ENCODE measurements at places on chromosomes 2 and 18.

GRCh38 chr2:174764280-174765255 is at the start of gene CHRNA1:
Gene CHRNA1 (minus strand): TSS chr2:174764472. CDS start chr2:174764394, 78 bp downstream.
- no peak for DNase-seq

DNA sequence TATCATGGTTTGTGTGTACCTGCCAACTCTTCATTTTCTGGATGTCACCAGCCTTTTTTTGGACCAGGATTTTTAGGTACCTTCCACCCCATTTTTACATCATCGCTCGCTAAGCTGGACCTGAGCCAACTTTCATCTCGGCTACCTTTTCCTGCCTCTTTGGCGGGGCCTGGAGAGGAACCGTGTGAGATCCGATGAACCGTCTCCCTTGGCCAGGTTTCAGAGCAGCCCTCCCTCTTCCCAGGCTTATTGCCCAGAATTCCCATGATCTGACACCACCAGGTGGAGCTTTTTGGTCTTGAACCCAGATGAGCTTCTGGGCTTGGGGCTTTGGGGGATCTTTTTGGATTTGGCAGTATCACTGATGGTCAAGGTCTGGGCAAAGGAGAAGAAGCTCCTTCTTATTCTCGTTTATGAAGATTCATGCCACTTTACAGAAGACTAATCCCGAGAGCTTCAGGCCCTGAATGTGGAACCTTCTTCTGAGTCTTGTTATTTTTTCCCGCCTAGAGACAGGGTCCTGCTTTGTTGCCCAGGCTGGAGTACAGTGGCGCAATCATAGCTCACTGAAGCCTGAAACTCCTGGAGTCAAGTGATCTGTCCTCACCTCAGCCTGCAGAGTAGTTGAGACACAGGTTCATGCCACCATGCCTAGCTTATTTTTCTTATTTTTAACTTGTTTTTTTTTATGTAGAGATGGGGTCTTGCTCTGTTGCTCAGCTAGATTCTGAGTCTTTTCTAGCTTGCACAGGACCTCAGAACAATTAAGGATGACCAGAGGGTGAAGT is 50.4 kb downstream of the GATA6 start:
- DNase-seq = no peak

DNA sequence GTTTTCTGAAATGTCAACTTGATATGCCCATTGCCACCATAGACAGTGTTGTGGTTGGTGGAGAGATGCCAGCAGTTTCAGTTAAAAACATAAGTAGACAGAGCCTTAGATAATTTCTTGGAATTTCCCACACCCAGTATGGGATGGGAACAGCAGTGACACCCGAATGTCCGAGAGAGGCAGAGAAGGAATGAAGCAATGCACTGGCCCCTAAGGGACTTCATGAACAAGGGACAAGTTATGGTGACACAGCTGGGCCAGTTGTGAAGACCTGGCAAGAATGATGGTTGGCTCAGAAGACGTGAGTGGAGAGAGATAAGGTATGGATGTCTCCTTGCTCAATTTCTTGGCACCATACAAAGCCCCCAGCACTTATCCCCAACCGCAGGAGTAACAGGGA is 165.2 kb upstream of the APCDD1 start:
- DNase-seq = no peak

DNA sequence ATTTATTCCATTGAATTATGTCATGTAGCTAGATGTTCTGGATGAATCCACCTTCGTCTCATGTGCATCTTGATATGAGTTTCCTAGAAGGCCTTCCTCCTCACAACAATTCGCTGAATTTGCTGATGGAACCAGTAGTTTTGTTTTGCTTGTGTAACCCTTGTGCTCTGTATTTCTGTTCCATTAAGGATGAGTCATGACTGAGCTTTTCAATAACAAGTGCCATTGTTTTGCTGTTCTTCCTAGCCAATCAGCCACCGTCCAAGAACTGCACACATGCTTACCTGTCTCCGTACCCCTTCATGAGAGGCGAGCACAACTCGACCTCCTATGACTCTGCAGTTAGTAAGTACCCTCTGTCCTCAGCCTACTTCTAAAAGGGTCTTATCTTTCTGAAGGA is 2.3 kb downstream of the TMEM182 start:
- DNase-seq = no peak

DNA sequence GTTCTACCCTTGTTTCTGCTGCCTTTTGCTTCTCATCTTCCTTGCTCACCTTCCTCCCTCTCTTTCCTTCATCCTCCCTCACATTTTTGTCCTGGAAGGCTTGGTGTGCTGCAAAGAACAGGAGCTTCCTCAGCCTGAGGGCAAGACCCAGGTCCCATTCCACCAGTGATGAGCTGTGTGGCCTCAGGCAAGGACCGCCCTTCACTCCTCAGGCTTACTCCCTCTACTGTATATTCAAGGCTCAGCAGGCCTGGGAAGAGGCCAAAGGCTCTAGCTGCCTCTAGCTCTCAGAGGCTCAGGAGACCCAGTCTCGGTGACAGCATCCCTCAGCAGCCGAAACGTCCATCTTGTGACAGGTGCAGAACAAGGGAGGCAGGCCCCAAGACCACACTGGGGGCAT is 97.5 kb downstream of the MRO start:
- DNase-seq = no peak

DNA sequence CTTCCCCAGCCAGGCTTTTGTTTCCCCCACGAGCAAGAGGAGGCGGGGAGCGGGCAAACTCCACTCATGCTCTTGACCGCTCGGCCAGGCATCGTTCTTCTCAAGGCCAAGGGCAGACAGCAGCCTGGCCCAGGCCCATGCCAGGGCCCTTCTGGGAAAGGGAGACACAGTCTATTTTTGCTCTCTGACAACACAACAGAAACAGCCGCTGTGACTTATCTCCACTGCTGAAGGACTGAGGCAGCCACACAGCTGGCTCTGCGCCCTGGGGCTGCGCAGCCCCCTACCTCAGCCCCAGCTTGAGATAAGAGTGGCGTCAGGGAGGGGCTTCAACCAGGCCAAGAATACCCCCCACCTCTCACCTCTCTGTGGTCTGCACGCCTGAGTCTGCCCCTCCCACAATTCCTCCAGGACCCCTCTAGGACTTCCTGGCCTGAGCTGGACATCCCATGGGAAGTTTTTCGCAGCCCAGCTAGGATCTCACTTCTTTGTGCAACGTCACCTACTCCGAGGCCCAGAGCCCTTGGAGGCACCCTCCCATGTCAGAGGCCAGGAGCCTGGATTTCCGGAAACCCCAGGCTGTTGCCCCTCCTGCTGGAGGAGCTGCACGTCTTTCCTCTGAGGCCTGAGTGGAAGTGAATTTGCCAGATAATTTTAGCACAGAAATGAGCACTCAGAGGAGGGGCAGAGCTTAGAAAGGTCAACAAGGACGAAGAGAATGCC is 118.9 kb upstream of the OTOS start:
- DNase-seq = no peak

DNA sequence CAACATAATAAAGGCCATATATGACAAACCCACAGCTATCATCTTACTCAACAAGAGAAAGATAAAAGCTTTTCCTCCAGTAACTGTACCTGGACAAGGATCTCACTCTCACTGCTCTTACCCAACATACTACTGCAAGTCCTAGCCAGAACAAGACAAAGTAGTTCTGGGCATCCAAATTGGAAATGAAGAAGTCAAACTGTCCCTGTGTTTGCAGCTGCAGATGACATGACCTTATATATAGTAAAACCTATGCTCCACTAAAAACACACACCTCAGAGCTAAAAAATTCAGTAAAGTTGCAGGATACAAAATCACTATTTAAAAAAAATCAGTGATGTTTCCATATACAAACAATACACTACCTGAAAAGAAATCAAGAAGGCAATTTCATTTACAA is 32.2 kb downstream of the USP34 start:
- DNase-seq = no peak

DNA sequence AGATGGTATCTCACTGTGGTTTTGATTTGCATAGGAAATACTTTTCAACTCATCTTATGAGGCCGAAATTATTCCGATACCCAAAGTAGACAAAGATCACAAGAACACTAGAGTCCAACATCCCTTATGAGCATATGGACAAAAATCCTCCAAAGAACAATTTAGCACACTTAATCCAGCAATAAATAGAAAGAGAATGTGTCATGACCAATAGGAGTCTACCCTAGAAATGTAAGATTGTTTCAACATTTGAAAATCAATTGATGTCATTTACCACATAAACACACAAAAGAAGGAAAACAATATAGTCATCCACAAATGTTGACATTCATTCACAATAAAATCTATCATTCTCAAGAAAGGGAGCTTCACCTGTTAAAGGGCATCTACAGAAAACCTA is 307.8 kb upstream of the SMIM21 start:
- DNase-seq = no peak

- no peak for DNase-seq
These were observed 11.6 kb downstream of the CFLAR start for GRCh38 chr2:201127570-201127969.

GRCh38 chr2:133836691-133837345 is 268.6 kb upstream of the NCKAP5 start:
- no peak for DNase-seq

DNA sequence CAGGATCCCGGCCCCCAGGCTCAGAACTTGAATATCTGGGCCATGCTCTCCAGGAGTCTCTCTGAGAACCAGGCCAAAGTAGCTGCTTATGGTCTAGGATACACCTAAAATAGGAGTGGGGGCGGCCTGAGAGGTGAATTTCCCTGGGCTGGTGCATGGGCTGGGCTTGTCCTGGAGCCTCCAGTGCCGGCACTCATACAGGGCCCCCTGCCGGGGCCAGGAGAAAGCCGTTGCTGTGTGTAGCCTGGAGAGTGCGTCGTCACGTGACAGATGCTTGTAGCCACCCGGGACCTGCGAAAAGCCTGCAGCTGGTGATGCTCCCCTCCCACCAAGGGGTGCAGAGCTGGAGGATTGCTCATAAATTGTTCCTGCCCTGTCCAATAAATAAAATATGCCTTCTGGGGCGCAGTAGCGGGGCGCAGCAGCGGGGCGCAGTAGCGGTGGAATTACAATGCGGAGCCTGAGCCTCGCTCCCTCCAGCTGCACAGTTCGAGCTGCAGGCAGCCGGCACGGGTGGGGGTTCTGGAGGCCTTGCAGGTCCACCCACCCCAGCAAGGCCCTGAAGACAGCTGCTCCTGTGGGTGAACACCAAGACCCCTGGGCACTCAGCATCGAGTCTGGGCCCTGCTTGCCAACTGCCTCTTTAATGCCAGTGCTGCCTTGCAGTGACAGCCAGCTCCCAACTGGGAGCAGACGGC is 289.9 kb downstream of the NDUFA10 start:
- no peak for DNase-seq

- no peak for DNase-seq
These were observed 19.2 kb upstream of the SPATA3 start for GRCh38 chr2:230976671-230977171.

- no peak for DNase-seq
These were observed 1.8 kb downstream of the SERPINB13 start for GRCh38 chr18:63588909-63589308.

- DNase-seq = no peak
These were observed 92.7 kb upstream of the KLF7 start for GRCh38 chr2:207258263-207258991.

DNA sequence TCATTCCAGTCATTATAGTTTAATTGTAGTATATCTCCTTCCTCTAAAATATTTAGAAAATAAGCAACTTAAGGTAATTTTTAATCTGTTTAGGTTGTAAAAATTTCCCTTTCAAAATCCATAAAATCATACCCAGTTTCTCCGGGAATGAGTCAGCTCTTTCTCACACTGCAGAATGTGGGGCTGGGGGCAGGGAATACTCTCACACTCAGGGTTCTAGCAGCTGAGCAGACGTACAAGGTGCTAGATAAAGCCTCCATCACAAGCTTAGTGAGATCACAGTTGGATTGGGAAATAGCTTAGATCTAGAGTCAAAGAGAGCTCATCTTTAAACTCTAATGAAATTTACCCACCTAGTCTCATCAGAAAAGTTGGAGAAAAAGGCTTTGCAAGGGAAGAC is 79.9 kb upstream of the FAM237A start:
- no peak for DNase-seq

DNA sequence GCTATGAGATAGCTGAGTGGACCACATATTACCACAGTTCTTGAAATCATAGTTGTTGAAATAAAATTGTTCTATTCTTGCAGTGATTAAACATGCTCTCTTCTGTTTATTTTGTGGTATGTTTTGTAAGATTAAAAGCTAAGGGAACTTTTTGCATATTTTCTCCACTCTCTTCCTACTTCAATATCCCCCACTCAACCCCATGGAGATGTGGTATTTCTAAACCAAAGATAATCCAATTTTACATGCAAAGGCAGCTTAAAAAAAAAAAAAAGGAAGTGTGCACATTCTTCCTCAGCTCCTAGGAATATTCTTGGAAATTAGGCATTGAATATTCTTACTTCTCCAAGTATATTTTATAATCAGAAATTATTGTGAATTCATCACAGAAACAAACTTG is 15.0 kb upstream of the PAX3 start:
- DNase-seq = no peak

DNA sequence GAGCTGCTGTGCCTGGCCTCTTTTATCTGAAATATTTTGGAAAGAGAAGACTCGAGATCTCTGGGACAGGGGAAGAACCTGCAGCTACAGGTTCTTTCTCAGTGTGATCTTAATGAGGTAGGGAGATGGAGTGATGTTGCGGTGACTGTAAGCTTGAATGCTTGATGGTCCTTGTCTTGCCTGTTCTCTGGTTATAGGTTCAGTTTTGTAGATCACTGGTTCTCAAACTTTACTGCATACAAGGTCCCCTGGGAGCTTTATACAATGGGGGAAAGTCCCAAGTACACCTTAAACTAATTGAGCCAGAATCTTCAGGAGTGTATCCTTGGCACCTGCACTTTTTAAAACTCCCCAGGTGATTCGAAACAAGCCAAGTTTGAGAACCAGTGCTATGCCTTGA is 136.7 kb upstream of the CXCR4 start:
- DNase-seq = no peak

DNA sequence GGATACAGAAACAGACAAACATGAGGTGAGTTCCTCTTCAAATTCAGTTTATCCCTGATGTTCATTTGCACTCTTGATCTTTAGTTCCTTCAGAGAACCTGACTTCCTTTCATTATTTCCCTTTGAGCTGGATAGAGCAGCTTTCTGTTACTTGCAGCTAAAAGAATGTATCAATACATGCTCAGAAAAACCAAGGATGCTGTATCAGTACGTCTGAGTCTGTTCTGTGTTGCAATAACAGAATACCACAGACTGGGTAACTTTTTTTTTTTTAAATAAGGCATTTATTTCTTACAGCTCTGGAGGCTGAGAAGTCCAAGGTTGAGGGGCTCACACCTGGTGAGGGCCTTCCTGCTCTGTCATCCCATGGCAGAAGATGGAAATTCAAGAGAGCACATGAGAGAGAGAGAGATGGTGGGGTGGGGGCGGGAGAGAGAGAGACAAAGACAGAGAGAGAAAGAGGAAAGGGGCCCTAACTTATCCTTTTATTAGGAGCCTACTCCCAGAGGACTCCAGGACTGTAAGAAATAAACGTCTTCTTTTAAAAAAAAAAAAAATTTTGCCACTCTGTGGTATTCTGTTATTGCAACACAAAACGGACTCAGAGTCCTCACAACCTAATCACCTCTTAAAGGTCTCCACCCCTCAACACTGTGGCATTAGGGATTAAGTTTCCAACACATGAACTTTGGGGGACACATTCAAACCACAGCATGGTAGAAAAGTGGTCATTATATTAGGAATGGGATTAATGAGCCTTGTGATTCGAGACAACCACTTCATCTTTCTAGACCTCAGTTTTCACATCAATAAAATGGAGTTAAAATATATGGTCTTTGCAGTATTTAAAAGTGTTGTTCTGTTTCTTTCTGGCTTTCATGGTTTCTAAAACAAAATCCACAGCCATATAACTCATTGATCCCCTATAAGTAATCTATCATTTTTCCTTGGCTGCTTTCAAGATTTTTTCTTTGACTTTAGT is 18.4 kb upstream of the SELENOI start:
- no peak for DNase-seq
